ENCODE measurements at places on chromosomes 11 and 22.

DNA sequence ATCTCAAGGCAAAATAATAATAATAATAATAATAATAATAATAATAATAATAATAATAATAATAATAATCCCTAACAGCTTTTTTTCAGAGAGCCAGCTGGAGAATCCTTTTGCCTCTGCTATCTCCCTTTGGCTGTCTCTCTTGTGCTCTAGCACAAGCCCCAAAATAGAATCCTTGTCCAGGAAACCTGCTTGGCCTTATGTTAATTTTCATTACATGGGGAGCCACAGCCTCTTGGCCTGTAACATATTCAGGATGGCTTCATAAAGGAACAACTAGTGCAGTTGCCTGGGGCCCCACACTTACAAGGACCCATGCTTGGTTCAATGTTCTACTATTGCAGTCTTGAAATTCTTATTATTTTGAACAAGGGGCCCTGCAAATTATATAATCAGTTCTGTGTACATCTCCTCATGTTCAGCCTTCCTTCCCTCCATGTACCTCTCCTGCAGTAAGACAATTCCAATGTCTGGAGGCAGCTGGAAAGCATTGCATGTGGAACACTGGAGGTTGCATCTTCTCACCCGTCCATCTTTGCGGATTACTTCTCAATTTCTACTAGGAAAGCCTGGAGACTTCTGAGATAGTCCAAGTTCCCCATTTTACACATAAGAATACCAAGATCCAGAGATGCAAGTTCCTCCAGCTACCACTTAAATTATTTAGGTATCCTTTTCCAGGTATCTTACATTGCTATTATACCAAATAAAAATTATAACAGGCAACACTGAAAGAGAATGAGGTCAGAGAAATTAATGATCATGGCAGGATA, 37.8 kb upstream of the SORL1 start:
- DNase-seq: no peak

DNA sequence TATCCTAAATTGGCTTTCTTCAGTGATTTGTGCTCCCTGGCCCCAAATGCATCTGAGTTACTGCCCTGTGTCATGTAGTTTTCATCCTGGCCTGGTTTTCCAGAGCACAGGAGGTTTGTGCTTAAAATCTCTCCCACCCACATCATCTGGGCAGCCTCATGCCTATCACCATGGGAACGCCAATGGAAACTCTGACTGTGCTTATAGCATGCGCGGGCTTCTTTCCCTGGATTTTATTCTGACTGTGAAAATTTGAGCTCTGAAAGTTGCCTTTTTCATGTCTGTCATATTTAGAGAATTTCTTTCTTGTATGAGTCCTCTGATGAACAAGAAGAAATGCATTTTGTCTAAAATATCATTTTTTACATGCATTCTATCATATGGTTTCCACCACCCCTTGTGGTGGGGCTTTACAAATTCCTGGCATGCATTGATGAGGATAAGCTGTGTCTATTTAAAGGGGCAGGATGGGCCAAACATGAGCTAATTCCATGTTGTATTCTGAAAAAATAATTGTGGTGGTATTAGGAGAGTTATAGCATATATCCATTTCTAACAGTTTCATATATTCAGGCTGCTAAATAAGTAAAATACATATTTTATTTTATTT, 55.1 kb downstream of the IRAG1 start:
- DNase-seq: no peak

GRCh38 chr11:94557421-94557820, 9.7 kb upstream of the PIWIL4 start:
- DNase-seq: no peak

GRCh38 chr22:46596032-46596441, 24.1 kb upstream of the GRAMD4 start:
- DNase-seq: no peak

DNA sequence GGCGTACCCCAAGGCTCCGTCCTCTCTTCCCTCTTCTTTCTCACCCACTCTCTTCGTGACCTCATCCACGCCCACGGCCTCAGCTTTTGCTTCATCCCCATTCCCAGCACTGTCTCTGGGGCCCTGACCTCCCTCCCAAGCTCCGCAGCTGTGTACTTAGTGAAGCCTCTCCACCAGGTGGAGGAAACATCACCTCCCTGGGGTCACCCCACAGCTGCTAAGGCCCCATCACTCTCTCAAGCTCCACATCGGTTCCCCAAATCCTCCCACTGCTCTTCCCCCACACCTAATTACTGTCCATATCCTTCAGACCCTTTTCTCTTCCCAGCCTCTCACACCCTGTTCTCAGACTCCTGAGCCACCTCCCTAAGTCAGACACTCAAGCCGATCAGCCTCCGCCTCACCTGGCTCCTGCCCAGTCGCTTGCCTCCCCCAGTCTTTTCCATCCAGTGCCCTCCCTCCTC, 7.9 kb upstream of the SYT7 start:
- no peak for DNase-seq

- no peak for DNase-seq
Measured at GRCh38 chr11:42043312-42043711, 583.9 kb upstream of the LRRC4C start.

DNA sequence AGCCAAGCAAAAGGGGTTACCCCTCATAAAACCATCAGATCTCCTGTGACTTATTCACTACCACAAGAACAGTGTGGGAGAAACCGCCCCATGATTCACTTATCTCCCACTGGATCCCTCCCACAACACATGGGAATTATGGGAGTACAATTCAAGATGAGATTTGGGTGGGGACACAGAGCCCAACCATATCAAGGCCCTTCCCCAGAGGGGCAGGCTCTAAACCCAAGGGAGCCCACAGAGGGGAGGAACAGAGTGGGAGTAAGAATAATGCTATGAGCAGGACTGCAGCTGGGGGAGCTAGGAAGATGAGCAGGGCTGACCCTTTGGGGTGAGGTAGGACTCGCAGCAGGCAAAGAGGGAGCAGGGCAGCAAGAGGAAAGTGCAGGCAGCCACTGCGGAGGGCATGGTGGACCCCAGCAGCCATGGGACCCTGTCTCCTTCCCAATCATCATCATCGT, 59.3 kb downstream of the CD82 start:
- DNase-seq: no peak

GRCh38 chr22:19892925-19893324, 38.3 kb upstream of the GNB1L start:
- no peak for DNase-seq

DNA sequence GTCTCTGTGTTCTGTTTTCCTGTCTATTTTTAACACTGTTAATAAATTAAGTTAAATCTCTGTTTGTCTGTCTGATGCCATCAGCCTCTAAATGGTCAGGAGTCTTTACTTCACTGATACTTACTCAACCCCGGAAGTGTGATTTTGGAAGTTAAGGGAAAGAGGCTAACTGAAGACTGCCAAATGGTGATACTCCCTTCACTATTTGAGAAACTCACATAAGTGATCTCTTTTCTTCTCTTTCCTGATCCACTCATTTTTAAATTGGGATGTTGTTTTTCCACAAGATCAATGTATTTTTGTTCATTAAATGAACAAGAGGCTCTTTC, 389 bp upstream of the CASP12 start:
- no peak for DNase-seq

DNA sequence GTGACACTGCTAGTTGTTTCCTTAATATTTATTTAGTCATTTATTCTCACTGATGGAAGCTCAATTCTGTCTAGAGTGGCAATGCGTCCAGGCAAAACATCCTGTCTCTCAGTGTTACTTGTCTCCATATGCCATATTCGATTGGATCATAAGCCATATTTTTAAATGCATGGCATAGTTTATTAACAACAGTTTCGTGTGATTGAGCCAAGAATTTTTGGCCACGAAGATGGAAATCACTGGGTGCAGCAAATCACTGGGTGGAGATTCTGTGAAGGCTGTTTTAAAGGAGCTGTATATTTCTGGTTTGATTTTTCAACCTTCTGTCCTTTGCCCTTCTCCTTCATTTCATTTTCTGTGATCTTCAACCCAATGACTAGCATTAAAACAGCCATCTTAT, 205.2 kb downstream of the JRKL start:
- no peak for DNase-seq

DNA sequence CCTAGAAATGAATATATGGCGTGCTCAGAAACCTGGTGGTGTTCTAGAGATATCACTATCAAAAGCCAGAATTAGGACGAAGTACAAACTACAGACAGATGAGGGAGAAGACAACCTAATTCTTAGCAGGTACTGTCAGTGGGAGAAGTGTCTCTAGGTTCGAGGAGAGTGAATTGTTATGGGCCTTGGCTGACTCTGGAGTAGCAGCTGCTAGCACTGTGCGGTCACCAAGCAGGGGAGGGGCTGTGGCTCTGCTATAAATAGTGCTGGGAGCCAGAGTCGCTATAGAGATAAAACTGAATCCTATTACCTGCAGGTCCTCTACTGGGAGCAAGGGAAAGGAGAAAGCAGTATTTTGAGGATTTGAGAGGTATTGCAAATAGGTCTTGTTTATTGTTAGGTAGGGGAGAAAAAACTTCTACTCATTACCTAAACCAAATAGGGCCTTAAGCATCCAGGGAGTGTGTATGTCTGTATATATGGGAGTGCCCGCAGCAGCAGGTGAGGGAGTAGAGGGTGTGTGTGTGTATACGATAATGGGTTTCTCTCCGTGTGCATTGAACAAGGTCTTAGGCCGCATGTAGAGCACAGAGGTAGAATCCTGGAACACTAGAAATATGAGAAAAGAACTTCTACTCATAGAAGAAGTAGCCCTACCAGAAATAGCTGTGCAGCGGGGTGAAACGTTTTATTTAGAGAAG, 2.2 kb downstream of the MADD start:
- no peak for DNase-seq

DNA sequence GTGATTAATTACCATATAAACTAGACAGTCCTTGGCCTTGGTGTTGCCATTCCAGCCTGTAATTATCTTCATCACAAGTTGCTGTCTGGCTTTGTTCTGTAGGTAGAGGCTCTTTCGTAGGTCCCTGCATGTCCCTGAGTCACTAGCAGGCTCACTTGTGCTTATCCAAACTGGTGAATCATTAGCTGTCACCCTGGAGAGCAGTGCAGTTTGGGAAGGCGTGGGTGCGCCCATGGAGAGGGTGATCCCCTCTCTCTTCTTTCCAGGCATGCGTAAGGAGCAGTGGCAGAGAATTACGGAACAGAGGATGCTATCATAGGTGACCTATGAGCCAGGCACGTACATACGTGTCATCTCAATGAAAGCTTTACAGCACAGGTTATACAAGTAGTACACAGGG, 11.0 kb upstream of the EHF start:
- DNase-seq: no peak

All from AG04449 (cell line).